Naive thymus-derived CD4-positive, alpha-beta T cell (primary cell): ENCODE measurements at places on chromosomes 7 and 10. TPM values are rescaled to one million over a fixed set of nuclear protein-coding genes. Genes with fewer than 3 reads are reported as not detected.

DNA sequence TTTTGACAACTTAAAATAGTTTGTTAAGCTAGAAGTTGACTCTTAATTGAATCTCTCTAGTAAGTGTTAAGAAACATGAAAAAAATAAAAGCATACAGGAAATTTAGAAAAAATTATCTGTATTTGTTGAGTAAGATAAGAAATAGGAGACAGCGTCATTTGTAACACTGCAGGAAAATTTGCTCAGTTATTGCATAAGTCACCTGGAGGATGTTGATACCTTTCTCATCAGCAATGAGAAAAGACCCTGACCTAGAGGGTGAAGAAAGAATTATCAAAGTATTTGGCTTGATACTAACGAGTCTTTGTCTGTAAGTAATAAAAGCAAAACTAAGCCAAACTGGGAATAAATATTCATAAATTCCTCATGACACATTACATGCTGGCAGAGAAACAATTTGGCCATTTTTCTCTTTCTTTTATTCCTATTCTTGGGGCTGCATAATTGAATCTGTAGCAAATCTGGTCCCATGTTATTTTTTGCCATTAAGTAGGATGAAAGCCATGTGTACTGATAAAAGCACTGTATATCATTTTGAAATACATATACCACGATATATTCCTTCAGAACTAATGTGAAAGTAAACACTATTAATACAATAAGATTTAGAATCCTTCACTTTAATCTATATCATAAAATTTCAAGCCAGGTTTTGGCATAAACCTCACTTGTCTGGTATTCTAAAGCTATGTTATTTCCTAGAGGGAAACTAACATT is 362.8 kb downstream of the THSD7A start:
- no peak overlapping the region for H3K4me3 ChIP-seq
- H3K4me1 ChIP-seq = no peaks in the 10 kb centered on the region
- no peak for DNase-seq
- no peak overlapping the region for H3K27ac ChIP-seq
- no peaks in the 10 kb centered on the region for H3K27me3 ChIP-seq

GRCh38 chr7:75611557-75612178 is 119.5 kb downstream of the SPDYE5 start:
- no peak overlapping the region for H3K27ac ChIP-seq
- DNase-seq = no peak
- no peak overlapping the region for H3K4me3 ChIP-seq
- H3K36me3 ChIP-seq = no peaks in the 10 kb centered on the region

DNA sequence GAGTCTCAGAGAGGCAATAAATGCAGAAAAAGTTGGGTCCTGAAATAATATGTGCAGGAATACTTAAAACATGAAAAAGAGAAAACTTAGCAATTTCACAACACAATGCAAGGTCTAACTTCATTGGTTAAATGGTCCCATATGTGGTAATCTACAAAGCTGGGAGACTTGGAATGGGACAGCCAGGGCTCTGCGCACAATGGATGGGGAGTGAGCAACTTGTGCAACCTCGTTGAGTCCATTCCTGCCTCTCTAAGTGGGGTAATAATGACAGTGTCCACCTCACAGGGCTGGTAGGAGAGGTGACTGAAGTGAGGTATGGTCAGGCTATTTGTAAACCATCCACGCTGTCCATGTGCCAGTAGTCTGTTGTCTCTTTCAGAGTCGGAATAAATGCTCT is 11.8 kb upstream of the EMX2 start:
- no peak for DNase-seq
- H3K4me1 ChIP-seq = no peaks in the 10 kb centered on the region
- no peak overlapping the region for H3K4me3 ChIP-seq
- no peaks in the 10 kb centered on the region for H3K36me3 ChIP-seq
- no peak overlapping the region for H3K27ac ChIP-seq
- H3K27me3 ChIP-seq = peaks cover 3% of the 10 kb centered on the region

- peak overlapping the region; percentile 90 for H3K27ac ChIP-seq
- DNase-seq = peak; percentile 96
- H3K4me3 ChIP-seq = peak overlapping the region; percentile 81
- peaks cover 17% of the 10 kb centered on the region for H3K4me1 ChIP-seq
- H3K36me3 ChIP-seq = no peaks in the 10 kb centered on the region
Observed at GRCh38 chr7:154928136-154929005, 74.6 kb downstream of the PAXIP1 start.

DNA sequence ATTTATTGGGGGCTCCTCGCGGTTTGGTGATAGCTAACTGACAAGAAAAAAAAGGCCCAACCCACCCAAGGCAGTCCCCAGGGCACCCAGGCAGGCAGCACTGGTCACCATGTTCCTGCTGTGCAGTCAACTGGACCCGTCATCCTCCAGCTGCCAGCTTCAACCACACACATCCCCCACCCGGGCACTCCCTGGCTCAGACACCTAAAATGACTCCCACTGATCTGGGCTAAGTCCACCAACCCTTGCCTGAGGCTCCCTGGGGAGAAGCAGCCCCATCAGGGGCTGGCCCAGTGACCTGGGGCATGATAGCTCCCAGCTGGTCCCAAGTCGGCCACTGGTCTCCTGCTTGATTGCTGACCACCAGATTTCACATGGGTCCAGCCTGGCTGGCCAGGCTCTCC is 161.8 kb downstream of the NRF1 start:
- H3K27ac ChIP-seq = no peak overlapping the region
- H3K27me3 ChIP-seq = no peaks in the 10 kb centered on the region
- H3K4me1 ChIP-seq = no peaks in the 10 kb centered on the region
- no peak for DNase-seq

GRCh38 chr7:152617056-152617455 is 58.9 kb downstream of the XRCC2 start:
- no peaks in the 10 kb centered on the region for H3K4me1 ChIP-seq
- H3K27me3 ChIP-seq = no peaks in the 10 kb centered on the region
- H3K36me3 ChIP-seq = no peaks in the 10 kb centered on the region
- no peak overlapping the region for H3K27ac ChIP-seq

DNA sequence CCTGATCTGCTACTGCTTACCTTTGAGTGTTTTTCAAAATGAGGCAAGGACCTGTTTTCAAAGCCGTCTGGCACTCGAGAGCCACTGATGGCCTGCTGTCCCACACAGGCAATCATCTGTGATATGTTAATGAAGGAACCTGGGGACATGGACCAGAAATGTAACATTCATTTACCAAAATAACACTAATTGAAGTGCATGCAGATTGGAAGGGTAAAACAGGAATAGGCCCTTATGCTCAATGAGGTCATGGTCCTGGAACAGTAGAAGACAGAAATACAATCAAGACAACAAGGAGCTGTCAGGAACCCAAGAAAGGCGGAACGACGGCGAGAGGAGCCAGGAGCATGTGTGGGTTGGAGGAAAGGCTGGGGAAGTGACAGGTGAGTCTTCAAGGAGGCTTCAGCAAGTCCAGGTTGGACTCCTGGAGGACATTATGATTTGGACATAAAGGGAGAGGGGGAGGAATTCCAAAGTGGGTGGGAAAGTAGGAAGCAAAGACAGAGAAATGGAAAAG is 28.3 kb downstream of the POLR3A start:
- peaks cover 66% of the 10 kb centered on the region for H3K36me3 ChIP-seq
- H3K27me3 ChIP-seq = no peaks in the 10 kb centered on the region
- no peaks in the 10 kb centered on the region for H3K4me1 ChIP-seq
- H3K4me3 ChIP-seq = no peak overlapping the region

GRCh38 chr10:1476455-1476803 is 260.9 kb downstream of the ADARB2 start:
- H3K4me1 ChIP-seq = no peaks in the 10 kb centered on the region
- H3K27ac ChIP-seq = no peak overlapping the region
- no peak overlapping the region for H3K4me3 ChIP-seq
- H3K27me3 ChIP-seq = no peaks in the 10 kb centered on the region
- DNase-seq = no peak

- no peaks in the 10 kb centered on the region for H3K27me3 ChIP-seq
- H3K27ac ChIP-seq = no peak overlapping the region
- H3K4me1 ChIP-seq = no peaks in the 10 kb centered on the region
Observed at GRCh38 chr10:13404305-13404759, 56.2 kb upstream of the SEPHS1 start.

- H3K27me3 ChIP-seq = no peaks in the 10 kb centered on the region
- no peak overlapping the region for H3K27ac ChIP-seq
- no peaks in the 10 kb centered on the region for H3K36me3 ChIP-seq
- no peak overlapping the region for H3K4me3 ChIP-seq
- no peaks in the 10 kb centered on the region for H3K4me1 ChIP-seq
Observed at GRCh38 chr7:157464971-157465886, 128.4 kb downstream of the DNAJB6 start.

DNA sequence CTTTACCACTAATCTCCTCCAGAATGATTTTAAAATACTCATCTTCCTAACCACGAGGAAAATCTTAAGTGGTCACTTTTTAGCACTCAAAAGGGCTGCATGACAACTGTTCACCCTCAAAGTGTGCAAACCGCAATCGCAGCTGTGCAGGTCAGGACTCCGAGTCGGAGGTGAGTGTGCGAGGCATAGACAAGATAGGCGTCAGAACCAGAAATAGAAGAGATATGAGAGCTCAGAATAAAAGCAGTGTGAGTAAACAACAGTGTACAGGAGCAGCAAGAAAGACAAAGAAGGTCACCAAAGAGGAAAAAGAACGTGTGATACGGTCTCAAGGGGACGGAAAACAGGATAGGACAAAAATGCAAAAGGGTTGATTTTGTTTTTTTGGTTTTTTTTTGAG is 17.5 kb upstream of the ENO4 start:
- no peaks in the 10 kb centered on the region for H3K4me1 ChIP-seq
- H3K4me3 ChIP-seq = no peak overlapping the region
- no peaks in the 10 kb centered on the region for H3K36me3 ChIP-seq
- H3K27me3 ChIP-seq = no peaks in the 10 kb centered on the region

GRCh38 chr7:111498391-111499007 is 63.8 kb downstream of the IMMP2L start:
- H3K27me3 ChIP-seq = no peaks in the 10 kb centered on the region
- H3K27ac ChIP-seq = no peak overlapping the region
- no peak overlapping the region for H3K4me3 ChIP-seq
- H3K4me1 ChIP-seq = no peaks in the 10 kb centered on the region
- DNase-seq = no peak

DNA sequence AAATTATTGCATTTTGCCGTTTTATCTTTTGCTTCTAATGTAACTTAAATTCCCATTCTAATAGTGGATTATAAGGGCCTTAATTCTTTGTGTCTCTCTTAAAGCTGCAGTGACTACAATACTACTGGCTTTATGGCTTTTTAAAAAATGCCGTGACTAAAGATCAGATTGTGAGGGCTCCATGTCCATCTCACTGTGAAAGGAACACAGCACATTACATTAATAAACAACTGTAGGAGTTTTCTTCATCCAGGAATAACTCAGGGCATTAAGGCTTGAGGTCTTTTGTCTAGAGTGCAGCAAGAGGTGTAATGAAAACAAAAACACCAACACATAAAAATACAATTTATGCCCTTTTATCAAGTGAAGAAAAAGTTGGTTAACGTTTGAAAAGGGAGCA is 205.3 kb downstream of the SKAP2 start:
- no peaks in the 10 kb centered on the region for H3K27me3 ChIP-seq
- no peak for DNase-seq
- H3K36me3 ChIP-seq = no peaks in the 10 kb centered on the region
- no peak overlapping the region for H3K27ac ChIP-seq
- H3K4me3 ChIP-seq = no peak overlapping the region

- DNase-seq = no peak
- no peaks in the 10 kb centered on the region for H3K36me3 ChIP-seq
- no peak overlapping the region for H3K27ac ChIP-seq
- H3K4me3 ChIP-seq = no peak overlapping the region
- no peaks in the 10 kb centered on the region for H3K27me3 ChIP-seq
Observed at GRCh38 chr10:91893051-91893450, 16.2 kb downstream of the FGFBP3 start.

- no peak overlapping the region for H3K4me3 ChIP-seq
- no peaks in the 10 kb centered on the region for H3K4me1 ChIP-seq
- no peak overlapping the region for H3K27ac ChIP-seq
- no peaks in the 10 kb centered on the region for H3K27me3 ChIP-seq
- no peaks in the 10 kb centered on the region for H3K36me3 ChIP-seq
- DNase-seq = no peak
Observed at GRCh38 chr10:33421789-33422462, 87.5 kb upstream of the NRP1 start.

DNA sequence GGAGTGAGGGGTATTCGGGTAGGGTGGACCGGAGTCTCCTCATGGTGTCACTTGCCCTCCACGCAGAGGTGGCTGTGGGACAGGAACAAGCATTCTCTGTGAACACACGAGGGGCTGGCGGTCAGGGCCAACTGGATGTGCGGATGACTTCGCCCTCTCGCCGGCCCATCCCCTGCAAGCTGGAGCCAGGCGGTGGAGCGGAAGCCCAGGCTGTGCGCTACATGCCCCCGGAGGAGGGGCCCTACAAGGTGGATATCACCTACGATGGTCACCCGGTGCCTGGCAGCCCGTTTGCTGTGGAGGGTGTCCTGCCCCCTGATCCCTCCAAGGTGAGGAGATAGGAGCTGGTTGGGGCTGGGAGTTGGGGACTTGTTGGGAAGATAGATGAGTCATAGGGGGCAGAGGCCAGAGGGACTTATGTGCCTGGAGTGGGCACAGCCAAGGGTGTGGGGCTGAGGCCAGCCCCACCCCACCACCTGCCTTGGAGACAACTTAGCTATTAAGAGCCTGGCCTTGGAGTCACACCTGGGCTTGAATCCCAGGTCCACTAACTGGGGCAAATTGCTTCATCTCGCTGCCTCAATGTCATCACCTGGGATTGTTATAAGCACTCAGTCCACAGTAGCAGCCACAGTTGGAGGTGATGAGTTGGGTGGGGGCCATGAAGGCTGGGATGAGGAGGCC is 13.9 kb downstream of the FLNC start:
- no peak overlapping the region for H3K27ac ChIP-seq
- no peaks in the 10 kb centered on the region for H3K27me3 ChIP-seq
- H3K4me3 ChIP-seq = no peak overlapping the region
- DNase-seq = no peak
- H3K36me3 ChIP-seq = no peaks in the 10 kb centered on the region
- no peaks in the 10 kb centered on the region for H3K4me1 ChIP-seq

The LRRC4 gene
- polyA plus RNA-seq = not detected

The BTRC gene
- polyA plus RNA-seq = 12.8 TPM

The CCM2 gene
- 123 TPM for polyA plus RNA-seq

The HOXA9 gene
- not detected for polyA plus RNA-seq

The AZGP1 gene
- polyA plus RNA-seq = not detected

The H2BK1 gene
- polyA plus RNA-seq = not detected

The GARIN1A gene
- polyA plus RNA-seq = not detected

The FRMD4A gene
- 0.32 TPM for polyA plus RNA-seq

The GFRA1 gene
- not detected for polyA plus RNA-seq

The MYL7 gene
- not detected for polyA plus RNA-seq

The SHTN1 gene
- polyA plus RNA-seq = 0.07 TPM
